ENCODE measurements at places on chromosomes 7 and 10.

DNA sequence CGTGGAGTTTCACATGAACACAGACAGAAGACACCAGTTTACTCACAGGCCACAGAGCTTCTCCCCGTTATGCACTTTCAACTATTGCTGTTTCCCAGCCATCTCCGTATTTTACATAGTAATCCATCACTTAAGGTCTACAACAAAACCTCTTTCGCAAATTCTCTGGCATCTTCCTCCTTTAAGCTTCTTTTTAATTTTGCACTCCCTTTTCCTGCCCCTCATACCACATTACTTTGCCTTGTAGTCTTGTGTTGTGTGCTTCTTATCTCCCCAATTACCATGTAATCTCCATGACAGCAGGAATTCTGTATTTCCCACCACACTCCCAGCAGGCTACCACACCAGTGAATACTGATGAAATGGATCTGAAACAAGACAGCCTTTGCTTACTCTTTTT is 87.3 kb downstream of the ODAD2 start:
- no peak for DNase-seq

DNA sequence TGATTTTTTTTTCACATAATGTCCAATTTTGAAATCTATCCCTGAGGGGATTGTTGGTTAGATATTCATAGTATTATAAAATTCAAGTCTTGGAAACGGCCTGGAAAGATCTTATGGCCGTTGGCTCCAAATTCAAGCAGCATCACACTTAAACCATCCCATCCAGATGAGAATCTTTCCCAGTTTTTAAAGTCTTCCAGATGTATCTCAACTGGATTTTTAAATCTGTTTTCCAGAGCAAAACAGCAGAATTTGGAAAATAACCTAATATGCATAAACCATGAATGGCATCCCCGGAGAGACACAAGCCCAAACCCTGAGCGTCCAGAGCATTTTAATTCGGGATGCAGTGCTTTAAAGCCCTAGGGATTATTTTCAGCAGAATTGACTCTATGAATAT is 208.2 kb upstream of the PRKCQ start:
- no peak for DNase-seq

DNA sequence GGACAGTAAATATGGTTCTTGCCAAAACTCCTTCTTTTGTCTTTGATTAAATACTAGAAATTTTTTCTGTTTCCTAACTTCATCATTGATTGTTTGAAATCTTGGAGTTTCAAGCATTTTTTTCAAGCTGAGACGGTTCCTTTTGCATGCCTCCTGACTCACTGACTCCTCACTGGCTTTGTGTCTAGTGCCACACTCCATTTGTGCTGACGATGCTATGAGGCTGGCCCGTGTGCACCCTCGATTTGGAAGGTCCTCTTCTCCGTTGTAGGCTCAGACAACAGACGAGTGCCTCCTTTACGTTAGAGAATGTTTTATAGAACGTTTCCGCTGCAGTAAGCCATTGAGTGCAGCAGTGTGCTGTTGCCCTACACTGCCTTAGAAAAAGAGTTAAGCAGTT is 10.8 kb upstream of the CSGALNACT2 start:
- DNase-seq = no peak

DNA sequence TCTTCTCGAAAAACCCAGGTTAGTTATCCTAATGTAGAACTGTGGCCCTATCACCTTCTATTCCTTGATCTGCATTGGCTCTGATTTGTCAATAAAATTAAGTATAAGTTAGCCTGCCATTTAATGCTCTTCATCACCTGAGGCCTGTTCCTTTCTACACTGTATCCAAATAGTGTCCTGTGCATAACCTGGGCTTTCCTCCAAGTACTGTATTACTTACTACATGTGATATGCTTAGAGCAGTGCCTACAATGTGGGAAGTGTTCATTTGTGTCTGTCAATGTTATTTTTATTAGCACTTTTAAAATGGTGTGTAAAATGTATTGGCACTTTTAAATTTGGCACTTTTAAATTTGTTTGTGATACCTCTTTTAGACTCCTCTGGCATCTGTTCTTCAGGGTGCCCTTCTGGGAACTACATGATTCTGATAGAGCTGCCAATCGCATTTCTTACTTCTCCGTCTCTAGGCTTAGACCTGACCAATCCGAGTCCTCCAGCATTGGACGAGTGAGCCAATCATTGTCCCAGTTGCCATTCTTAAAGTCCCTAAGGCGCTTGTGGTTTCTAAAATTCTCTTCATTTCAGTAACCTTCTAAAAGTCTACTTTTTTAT is 85.5 kb downstream of the GNAI1 start:
- no peak for DNase-seq

DNA sequence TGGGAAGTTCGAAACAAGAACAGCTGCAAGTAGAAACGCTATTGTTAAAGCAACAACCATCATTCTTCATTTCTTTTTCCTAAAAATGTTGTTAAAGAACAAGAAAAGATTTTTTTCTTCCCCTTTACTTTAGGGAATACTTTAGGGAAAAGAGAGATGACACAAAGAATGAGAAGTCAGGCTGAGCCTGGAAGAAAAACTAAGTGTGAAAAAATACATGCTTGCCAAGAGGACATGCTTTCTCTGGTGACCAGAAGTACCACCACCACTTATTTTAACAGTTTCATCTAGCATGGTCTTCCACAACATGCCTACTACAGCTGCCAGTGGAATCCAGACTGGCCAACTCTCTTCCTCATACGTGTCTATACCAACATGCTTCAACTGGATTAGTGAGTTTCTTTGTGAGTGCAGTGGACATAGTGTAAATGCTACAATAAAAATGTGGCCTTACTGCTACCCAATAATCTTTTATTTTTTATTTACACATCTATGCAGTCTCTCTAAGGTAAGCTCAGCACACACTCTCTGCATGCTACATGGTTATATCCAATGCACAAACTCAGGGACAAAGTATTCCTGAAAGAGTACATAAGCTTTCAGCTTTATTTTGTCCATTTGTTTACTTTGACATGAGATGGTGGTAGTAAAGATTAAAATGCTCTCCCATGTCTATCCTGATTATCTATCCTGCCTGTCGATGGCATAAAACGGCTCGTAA is 196.2 kb downstream of the TAX1BP1 start:
- no peak for DNase-seq

GRCh38 chr7:143287935-143288826 is at the start of gene CASP2:
Gene CASP2, plus strand, starts transcription at chr7:143288351. Its CDS starts 105 bp downstream, at chr7:143288456.
- DNase-seq = peak; percentile 97

DNA sequence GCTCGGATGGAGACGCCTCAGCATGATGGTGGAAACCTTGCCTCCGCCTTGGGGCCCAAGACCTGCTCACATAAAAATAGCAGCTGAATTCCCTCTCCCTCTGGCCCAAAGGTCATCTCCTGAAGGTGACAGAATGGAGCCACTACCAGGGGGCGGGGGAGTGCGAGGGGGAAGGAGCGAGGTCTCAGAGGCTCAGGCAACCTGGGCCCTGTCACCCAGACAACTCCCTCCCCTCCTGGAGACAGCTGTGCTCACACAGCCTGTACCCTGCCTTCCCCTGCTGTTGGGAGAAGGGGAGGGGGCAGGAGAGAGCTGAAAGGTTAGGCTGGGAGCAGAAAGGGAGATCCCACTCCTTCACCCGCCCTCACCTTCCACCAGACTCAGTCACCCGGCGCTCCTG is 173.0 kb upstream of the RHEB start:
- DNase-seq = no peak

DNA sequence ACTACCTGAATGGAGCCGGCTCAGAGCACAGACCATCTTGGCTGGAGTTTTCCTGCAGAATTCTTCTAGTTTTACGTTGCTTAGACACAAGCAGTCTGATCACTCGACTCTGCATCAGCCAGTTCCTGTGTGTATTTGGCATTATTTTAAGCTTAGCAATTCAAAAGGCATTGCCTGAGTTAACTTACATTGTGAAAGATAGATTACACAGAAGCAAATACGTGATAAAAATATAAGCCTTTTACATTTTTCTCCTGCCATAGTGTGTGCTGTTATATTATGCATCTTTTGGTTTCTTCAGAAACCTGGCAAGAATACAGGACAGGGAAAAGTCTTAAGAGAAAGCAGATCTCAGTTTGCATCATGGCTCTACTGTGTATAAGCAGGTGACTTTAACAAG is 98.1 kb downstream of the LRRC4 start:
- DNase-seq = no peak

DNA sequence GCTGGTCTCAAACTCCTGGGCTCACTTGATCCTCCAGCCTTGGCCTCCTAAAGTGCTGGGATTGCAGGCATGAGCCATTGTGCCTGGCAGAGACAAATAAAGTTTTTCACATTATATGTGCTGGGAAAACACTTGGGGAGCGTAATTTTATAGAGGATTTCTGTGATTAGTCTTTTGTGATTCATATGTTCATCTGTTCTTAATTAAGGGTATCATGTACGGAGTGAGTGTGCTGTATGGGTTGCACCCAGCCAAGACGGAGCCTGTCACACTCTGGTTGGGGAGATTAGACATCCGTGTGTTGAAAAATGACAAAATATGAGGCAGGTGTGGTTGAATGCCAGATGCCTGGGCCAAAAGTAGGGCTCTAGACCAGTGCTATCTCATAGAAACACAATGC is 10.3 kb downstream of the ADRB1 start:
- DNase-seq = no peak

DNA sequence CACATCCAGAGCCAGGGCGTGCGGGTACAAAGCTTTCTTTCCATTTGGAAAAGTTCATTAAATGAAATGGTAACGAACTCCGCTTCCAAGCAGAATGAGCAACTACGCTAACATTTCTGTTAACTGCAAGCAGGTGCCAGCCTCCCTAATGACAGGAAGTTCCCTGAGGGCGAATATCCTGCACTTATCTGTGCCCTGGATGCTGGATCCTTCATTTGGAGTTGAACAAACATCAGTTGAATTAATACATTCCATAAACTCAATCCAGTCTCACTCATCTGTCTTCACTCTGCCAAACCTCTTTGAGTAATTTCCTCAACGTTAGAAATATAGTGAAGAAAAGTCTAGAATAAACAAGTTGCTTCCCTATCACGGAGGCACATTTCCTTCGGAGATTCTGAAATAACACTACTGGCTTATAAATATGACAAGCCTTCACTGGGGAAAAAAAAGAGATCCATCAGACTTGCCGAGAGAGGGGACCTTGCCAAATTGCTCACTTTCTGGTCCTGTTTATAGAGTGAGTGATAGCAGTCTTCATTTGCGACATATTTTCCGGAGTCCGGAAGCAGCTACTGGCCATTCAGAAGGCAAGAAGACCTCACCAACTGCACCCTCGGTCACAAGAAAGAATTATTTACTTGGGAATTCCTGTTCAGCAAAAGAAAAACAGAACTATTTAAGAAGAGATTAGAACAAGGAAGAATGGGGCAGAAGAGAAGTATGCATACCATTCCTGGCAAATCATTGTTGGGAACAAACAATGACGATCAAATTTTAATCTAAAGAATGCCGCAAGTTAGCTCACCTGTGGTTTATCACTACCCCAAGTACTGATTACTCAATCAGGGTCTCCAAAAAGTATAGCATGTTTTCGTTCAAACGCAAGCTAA is 196.4 kb downstream of the FAM107B start:
- DNase-seq = no peak

DNA sequence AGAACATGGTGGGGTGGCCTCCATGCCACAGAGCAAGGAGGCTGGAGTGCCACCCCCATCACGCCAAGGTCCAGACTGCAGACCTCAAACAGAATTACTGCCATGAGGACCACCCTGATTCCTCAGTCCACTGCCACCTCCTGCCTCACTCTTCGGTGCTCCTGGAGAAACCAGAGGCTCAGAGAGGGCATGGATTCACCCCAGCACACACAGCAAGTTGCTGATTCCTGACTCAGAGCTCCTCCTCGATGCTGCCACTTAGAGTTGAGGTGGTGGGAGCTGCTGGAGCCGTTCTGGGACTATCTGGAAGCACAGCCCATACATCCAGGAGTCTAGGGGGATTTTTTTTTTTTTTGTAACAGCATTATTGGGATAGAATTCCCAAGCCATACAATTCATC is 22.0 kb upstream of the MYL10 start:
- DNase-seq = no peak

DNA sequence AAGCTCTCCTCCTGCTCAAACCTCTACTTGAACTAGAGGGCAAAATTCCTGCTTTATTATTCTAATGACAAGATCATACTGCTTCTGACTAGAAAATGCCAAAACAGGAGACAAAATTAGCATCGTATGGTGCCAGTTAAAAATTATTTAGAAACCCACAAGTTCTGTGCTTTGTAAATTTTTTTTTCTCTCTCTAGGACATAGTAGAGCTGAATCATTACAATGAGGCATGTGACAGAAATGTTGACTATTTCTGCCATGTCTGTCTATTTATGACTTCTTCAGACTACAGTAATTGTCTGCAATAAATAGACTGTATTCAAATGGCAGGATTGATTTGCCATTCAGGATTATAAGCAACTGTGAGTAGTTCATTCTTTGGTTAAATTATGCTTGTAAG is 335.8 kb downstream of the PRPF18 start:
- DNase-seq = no peak

DNA sequence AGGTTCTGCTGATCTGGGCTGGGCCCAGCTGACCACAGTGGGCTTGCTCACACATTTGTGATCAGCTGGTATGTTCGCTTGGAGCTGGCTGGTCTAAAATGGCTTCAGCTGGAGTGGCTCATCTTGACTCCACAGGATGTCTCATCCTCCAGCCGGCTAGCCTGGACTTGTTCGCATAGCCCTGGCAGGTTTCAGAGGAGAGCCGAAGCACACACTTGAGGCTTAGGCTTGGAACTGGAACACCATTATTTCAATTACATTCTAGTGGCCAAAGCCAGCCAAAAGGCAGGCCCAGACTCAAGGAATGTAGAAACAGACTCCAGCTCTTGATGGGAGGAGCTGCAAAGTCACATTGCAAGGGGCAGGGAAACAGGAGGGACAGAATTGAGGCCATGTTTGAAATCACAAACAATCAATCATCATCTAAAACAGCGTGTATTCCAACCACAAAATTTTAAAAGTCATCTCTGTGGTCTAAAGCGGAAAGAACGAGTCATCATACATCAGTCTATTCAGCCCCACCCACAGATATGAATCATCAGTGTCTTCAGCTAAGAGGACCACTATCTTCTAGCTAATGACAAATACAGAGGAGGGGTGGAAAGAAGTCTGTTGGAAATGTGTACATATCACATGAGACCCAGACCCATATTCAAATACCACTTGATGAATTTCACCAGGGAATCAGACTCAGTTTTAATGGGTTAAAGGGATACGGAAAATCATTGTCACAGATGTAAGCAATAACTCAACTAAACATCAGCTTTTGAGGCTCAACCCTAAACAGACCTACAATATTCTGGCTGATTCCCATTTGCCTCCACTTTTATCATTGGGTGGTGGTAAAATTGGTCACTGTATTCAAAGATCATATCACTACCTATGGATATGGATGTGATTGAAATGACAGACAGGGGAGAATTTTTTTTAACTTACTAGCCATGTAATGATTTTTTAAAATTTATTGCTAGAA is 139.0 kb upstream of the MKLN1 start:
- DNase-seq = peak; percentile 49

DNA sequence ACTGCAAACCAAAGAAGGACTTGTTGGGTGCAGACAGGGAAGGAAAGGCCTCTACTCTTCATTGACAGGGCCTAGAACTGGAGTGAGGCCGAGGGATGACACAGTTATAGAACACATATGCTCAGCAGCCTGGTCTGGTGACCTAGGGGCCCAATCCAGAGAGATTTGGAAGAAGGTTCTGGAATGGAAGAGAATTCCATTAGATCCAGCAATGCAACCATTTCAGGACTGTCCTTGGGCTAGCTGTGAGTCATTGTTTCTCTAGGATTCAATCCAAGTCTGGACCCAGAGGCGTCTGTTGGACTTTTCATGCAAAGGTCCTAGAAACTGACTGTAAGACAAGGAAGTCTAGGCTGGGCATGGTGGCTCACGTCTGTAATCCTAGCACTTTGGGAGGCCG is 59.2 kb downstream of the WIPF3 start:
- DNase-seq = no peak

- no peak for DNase-seq
These were observed 275.7 kb downstream of the GPR37 start for GRCh38 chr7:124489925-124490324.

Measured in effector CD4-positive, alpha-beta T cell (primary cell).